Heart left ventricle (tissue), 16 donors: ENCODE measurements at places on chromosomes 5 and 9.

DNA sequence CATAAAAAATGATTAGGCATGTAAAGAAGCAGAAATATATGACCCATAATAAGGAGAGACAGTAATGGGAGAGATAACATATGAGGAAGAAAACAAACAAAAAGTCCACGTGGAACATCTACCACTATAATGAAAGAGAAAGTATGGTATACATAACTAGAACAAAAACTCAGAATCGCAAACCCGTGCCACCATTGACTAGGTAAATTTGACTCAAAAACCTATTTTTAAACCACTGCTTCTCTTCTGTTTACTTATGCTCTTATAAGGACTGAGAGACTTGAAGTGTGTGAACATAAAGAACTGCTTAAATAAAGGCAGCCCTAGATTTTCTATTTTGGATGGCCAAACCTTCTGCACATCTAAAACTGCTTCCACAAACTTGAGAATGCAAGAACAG is 330.7 kb downstream of the CAAP1 start:
- DNase-seq = no peak

DNA sequence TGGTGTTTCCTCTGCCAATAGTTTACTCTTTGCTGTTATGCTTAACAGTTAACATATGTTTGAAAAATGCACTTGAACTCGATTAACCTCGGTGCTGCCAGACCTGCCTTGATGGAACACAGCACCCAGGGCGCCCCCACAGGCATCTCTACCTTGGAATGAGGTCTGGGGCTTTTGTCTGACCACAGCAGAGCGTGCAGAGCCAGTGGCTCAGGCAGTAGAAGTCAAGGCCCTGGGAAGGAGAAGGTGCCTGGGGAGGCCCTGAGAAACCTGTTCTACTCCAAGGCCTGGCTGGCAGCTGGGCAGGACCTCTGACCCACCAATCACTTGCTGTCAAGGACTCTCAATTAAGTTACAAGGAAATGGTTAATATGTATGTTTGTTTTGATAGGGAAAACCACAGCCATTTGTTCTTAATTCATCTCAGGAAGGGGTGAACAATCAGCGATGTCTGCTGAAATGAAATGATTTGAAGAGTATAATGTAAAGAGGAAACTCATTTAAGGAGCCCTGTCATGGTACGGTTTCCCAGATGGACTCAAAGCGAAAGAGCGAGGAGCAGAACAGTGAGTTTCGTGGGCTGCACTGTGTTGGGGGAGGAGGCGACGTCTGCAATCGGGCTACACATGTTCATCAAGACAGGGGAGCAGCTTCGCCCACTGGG is 21.9 kb downstream of the MACROH2A1 start:
- no peak for DNase-seq

DNA sequence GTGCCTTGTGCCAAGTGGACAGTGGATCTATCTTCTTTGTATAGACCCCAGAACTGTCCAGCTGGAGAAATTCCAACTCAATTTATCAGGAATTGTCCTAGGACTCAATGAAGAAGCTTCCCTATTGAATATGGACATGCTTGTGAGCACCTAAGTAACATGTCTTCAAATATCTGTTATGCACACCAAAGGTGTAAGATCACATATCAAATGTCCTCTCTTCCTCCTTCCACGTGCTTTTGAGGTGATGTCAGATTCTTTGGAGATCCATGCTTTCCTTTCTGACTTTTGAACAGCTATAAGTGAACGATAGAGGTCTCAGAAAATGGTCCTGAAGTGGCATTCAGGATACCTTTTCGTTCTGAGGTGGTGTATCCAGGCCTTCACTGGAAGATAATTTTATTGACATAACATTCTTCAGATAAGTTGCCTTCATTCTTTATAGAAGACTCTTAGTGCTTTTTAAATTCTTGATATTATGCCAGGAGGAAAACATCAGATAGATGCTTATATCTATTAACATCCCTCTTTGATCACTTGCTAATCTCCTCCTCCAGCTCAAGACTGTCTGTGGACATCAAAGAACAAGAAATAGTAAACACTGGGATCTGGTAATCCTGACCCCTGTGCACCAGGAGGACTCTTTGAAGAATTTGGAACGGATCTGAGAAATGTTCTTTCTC is 246.4 kb downstream of the SMARCA2 start:
- DNase-seq = no peak

DNA sequence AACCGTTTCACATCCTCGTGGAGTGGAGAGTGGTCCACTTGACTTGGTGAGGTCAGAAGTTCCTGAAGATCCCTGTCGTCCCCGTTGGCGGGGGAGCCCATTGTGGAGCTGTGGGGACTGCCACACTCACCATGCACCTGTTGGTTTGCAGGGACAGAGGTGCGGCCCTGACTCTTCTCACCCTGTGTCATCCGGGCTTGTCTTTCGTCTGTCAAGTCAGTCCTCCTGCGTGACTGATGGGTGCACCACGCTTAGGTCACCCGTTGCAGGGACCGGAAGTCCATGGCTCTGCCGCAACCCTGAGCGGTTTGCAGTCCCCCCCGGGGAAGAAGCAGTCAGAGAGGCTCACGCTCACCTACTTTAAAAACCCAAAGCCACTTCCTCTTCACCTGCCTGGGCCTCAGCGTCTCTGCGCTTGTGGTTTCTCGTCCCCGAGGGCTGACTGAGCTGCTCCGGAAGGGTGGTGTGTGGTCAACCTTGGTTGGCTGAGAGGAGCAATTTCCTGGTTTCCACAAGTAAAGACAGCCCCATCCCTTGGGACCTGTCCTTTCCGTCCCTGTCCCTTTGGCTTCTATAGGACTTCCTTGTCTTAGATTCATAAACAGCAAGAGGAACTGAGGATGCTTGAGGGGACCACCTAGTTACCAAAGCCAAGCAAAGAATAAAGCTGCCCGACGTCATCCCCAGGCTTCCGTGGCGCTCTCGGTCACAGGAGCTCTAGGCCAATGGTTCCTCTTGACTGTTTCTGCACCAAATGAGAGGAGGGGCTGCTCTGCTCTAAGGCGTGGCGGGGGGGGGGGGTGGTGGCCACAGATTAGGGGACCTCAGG is 53.2 kb downstream of the USP20 start:
- DNase-seq = peak; percentile 56

- no peak for DNase-seq
These were observed 8.6 kb upstream of the PAPPA start for GRCh38 chr9:116145036-116145435.

- DNase-seq = no peak
These were observed 121.1 kb upstream of the DMRT1 start for GRCh38 chr9:720239-720881.

- DNase-seq = no peak
These were observed 245.7 kb downstream of the PSAT1 start for GRCh38 chr9:78542491-78543181.

DNA sequence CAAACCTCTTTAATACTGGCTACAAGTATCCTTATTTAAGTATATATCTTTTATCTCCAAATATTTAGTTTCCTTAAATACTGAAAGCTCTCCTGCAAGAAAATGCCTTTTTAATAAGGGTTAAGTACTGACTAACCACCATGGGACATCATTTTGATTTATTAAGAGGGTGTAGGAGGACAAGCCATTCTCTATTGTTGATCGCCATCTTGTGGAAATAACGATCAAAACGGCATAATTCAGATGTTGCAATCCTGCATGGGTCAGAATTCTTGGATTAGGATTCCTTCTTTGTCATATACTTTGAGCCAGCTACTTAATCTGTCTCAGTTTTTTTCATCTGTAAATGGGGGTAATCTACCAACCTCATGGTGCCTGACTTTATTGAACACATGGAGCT is 28.7 kb upstream of the C5orf46 start:
- no peak for DNase-seq

DNA sequence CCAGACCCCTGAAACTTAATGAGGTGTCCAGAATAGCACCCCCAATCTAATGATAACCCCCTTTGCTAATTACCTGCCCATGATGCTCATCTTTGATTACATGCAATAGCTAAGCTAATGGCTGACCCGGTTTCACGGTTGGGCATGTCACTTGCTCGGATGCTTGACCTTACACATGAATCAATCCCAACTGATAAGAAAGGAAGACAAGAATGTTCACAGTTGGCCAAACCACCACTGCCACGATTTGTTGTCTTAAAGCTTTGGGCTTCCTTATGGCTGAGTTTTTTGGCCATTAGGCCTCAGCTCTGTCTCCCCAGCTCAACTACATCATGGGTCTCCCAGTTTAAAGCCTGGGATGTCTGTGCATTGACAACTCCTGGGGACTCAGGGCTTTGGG is 53.1 kb upstream of the TGFBR1 start:
- DNase-seq = no peak

GRCh38 chr5:98813755-98814154 is 40.3 kb downstream of the RGMB start:
- no peak for DNase-seq

DNA sequence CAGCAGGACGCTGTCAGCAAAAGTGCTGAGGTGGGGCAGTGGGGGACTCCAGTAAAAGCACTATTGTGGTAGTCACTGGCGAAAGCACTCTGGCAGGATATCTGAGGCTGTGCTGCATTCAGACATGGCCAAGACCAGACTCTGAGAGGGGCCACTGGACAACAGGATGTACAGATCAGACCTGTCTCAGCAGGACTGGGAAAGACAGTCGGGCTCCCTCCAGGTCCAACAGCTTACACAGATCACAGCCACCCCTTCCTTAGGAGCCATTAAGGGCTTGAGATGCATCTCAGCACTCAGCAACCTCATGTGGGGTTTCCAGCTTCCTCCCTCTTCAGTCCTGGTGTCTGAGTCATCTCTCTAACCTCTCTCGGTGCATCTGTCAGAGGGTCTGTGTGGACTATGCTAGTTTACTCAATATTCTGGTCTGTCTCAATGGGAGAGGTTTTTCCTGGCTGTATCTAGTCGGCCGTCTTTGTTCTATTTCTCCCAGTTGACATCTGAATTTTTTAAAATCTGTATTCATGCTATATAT is 154.5 kb downstream of the CWC27 start:
- DNase-seq = no peak

GRCh38 chr9:132509928-132510874 is 72.2 kb upstream of the BARHL1 start:
- DNase-seq = no peak

GRCh38 chr5:120463991-120464626 is at the start of gene PRR16:
PRR16 (plus strand) TSS chr5:120464300.
- DNase-seq = peak; percentile 66

DNA sequence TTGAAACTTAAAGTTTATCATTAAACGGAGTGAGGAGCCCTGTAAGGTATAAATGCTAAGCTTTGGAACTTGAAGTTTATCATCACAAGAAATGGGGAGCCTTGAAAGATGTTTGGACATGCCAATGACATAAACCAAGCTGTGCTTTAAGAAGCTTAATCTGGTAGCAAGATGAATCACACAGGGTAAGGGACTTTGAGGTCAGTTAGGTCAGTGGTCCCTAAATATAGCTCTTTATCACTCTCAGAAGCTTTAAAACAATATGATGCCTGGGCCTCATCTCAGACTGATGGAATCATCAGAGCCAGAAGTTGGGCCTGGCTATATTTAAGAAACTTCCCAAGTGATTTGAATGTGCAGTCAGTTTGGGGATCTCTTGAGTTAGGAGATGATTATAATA is 85.7 kb downstream of the TNC start:
- no peak for DNase-seq

- no peak for DNase-seq
These were observed 132.9 kb upstream of the ANKH start for GRCh38 chr5:15004506-15004905.

- DNase-seq = no peak
These were observed 166.5 kb downstream of the RMI1 start for GRCh38 chr9:84146893-84147710.

GRCh38 chr5:115387816-115388215 is 91.4 kb upstream of the CCDC112 start:
- no peak for DNase-seq

DNA sequence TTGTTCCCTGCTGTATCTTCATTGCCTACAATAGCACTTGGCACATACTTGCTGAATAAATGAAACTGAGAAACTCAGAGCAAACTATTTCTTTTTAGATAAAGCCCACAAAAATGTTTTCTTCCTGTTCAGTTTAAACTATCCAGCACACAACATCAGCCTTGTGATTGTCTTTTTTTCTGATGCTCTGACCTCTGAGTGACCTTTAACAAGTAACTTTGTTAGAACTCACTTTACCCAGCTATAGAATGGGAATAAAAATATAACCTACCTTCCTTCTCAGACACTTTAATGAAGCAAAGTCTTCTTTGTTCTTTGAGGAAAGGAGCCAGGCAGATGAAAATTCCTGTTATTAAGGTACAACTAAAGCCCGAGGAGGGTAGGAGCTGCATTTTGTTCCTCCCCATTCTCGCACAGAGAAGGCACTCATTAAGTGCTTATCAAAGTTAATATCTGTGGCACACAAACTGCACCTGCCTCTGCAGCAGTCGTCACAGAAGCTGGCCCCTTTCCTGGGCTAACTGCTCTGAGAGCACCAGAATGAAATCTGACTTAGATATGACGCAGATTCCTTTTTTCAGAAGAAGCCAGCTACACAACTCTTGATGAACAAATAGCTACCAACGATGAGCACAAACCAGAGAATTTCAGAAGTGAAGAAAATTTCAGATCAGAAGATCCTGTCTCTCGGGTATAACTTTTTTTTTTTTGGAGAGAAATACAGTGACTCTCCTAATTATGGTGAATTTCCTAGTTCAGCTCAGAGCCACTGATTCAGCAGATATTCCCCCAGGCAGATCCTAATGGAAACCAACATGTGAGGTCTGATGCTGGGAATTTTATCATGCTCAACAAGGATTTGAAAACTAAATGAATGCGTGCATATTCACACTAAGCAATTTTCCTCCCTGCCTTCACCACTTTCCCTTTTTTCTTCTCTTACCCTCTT is 31.0 kb upstream of the NR3C1 start:
- DNase-seq = no peak

DNA sequence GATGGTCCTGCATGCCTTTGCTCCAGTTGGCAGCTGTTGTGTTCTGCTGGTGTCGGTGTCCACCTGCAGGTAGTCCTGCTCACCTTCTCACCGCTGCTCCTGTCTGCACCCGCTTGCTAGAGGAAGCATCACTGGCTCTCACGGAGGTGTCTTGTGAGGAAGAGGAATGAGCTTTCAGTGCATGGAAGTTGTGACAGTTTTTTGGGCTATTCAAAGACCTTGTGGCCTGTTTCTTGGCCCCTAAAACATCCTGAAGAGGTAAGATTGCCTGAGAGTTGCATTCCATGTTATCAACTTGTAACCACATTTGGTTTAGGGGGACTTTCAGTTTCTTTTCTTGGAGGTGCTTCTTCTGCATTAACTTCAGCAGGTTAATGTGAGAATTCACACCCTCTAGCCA is 85.6 kb downstream of the MACROH2A1 start:
- DNase-seq = no peak

- no peak for DNase-seq
These were observed 313.0 kb downstream of the CETN3 start for GRCh38 chr5:90096415-90097081.

- no peak for DNase-seq
These were observed 91.1 kb upstream of the CEP78 start for GRCh38 chr9:78144663-78145377.

- no peak for DNase-seq
These were observed 9.5 kb downstream of the HK3 start for GRCh38 chr5:176889321-176890280.

- DNase-seq = no peak
These were observed 42.1 kb upstream of the HNRNPA0 start for GRCh38 chr5:137796279-137796678.
